ENCODE measurements at places on chromosomes 1 and 21. TPM values are rescaled to one million over a fixed set of nuclear protein-coding genes. Genes with fewer than 3 reads are reported as not detected.

Gene PRAMEF14
- total RNA-seq, result not detected

Gene MMEL1
- total RNA-seq, result 0.84 TPM

Gene PTPN7
- not detected for total RNA-seq

Gene COL16A1
- 0.80 TPM for total RNA-seq

Gene HMGN1
- total RNA-seq, result 589 TPM

Gene AK2
- 135 TPM for total RNA-seq

Gene NTMT2
- total RNA-seq, result not detected

DNA sequence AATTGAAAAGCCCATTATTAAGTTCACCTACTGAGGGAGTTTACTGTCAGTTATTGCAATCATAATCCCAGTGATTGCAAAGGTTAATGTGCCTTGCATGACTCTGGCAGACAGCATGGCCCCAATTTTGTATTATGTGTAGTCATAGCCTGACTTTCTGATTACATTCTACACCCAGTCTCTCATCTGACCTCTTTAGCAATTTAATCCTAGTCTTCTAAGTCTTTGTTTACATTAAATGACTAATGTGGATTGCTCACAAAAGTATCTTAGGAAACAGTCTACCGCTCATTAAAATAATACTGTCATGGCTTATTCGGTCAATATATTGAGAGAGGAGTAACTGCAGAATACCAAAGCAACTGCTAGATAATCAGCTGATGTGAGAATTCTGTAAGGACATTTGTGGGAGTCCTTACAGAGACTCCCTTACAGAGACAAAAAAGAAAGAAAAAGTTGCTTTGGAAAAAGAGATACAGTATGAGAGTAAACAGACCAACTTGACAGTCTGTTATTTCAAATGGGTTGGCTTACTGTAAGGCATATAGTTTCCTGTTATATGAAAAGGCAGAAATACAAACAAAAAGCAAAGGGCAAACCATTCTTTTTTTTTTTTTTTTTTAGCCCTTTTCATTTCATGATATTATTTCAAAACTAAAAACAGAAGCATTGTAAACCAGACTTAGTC, 42.8 kb downstream of the SMG7 start:
- DNase-seq, result no peak

GRCh38 chr1:38474738-38475623, 384.6 kb downstream of the RRAGC start:
- no peak for DNase-seq

GRCh38 chr1:160578175-160578524, 1.1 kb downstream of the CD84 start:
- DNase-seq, result no peak

- no peak for DNase-seq
Observed at GRCh38 chr1:192574073-192574472, 1.5 kb upstream of the RGS1 start.

DNA sequence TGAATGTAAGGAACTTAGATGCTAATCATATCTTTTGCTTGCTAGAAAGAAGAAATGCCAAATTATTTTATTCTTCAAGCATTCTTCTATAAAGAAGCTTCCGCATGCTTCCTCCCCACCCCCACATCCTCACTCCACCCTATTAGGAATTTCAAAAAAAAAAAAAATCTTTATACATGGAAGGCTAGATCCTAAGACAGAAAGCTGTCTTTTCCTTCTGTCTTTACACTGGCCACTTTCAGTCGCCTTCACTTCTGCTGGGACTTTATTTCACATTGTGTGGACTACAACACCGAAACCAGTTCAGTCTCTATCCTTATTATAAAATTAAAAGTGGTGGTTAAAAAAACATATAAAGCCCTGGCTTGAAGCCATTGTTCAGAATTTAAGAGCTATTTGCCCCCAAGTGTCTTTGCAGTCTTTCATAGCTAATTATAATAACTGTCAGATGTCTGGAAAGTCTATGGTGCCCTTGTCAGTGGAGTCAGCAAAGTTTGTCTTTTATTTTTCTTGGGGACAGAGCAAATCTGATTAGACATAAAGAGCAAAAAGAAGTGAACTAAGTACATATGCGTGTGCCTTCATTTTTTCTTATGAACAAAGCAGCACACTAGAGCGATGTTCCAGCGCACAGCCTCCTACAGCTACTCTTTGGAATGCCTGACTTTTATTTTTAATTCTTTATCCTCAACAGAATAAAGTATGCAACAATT, 297.7 kb downstream of the PTPRC start:
- no peak for DNase-seq

GRCh38 chr1:53946252-53947171, at the start of gene LRRC42:
TSS of gene LRRC42 (plus strand) at chr1:53946350. CDS start at chr1:53952000, 5,650 bp downstream.
- DNase-seq, result no peak

DNA sequence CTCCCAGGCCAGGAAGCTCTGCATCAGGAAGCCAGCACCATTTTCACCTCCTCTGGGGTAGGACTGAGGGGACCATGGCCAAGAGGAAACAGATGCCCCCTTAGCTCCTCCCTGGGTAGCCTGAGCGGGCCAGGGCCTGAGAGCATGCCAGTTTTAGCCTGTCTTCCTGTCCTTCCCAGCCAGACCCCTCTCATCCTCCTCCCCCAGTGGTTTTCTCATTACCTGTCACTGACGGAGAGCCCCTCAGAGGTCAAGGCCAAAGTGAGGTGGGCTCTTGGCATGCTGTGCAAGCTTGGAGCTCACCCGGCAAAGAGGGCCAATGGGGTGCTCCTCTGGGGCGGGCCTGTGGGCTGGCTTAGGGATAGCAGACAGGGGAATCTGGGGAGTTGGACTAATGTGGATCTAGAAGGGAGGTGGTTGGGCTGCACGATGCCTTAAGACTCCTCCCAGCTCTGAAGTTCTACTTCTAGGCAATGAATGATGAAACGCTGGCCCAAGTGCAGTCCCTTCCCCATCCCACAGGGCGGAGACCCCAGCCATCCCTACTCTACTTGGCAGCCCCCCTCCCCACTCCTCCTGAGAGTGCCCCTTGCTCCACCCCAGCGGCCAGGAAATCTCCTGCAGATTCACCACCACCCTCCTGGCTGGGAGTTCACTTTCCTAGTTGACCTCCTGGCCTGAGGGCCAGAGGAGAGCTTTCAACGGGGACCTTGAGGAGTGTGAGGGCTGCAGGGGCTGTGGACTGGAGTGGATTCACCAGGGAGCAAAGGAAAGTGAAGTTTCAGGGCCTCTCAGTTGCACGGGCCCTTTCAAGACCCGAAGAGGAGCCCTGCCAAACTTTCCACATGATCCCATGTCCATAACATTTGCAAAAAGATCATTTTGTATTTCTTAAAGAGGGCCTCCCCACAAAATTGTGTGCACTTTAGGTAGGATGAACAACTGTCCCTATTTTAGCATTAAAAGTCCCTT, 9.4 kb upstream of the LMNA start:
- no peak for DNase-seq

DNA sequence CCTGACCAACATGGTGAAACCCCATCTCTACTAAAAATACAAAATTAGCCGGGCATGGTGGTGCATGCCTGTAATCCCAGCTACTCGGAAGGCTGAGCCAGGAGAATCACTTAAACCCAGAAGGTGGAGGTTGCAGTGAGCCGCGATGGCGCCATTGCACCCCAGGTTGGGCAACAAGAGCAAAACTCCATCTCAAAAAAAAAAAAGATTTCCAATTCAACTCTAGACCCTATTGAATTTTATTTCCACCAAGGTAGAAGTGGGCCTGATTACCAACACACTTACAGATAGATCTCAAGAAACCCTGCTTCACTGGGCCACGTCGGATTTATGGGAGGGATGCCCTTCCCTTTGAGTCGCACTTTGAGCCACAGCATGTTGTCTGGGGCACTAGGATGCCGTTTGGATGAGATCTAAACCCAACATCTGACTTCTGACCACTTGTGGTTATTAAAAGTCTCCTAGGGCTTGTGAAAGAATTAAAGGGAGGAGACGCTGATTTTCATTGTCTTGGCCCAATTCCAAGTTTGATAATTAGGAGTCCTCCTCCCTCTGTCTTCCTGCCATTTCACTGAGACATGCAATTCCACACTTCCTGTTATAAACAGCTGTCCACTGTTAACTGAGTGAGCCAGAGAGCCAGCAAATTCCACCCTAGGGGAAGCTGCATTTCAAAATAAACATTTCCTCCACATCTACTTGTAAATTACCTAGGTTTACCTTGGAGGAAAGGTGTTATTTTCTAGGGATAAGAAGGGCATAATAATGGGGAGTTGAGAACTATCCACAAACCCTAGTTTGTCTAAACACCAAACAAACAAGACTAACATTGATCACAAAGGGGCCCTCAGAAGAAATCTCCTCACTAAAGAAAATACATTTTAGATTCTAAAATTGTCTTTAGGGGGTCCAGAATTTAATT, 5.2 kb upstream of the RERE start:
- no peak for DNase-seq

DNA sequence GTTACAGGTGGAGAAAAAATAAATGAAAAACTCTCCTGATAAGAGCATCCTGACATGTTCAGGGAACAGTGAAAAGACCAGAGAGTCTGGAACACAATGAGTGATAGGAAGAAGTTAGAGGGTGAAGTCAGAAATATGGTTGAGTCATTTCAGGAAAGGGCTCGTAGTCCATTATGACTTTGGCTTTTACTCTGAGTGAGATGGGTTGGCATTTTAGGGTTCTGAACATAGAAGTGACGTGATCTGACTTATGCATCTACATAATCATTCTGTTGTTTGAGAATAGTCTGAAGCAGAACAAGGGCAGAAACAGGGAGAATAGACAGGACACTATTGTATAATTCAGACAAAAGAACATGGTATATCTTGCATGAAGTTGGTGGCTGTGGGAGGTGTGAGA, 5.8 kb downstream of the HMCN1 start:
- no peak for DNase-seq

GRCh38 chr1:169779150-169779549, 15.6 kb downstream of the METTL18 start:
- no peak for DNase-seq

DNA sequence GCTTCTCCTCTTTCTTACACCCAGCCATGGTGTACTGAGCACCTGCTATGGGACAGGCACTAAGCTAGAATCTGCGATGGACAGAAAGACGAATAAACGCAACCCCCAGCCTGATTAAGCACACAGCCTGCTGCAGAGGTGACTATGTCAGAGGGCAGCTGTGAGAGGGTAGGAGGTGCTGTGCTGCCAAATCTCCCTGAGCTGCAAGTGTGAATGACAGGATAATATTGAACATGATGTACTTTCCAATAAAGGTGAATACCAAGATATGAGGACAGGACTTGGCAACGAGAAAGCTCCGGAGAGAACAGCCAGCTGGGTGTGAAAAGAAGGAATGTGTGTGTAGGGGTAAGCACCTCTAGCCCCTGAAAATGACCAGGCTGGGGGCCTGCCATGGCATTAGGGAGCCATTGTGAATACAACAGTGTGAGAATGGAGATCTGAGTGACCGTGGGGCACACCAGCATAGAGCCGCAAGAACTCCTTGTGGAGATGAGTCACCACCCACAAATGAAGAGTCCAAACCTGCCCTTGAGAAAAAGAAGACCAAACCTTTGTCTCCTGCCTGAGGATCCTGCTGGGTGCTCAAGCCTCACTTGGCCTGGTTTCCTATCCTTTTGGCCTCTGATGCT, 83.0 kb upstream of the ATF3 start:
- DNase-seq, result no peak

DNA sequence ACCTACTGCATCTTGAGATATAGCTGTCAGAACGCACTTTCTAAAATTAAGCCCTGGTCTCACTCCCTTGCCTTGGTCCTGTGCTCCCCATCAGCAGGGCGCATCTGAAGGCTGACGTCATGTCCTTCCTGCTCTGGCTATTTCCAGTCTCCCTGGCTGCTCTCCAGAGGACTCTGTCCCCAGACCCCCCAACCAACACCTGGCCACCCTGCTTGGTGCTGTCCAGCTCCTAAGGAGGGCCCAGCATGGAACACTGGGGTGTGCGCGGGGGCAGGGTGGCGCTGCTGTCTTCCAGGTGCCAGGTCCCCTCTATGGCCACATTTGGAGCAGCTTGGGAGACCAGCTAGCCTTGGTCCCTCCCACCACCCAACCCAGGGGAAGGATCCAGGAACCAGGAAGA, 8.3 kb downstream of the TNNT2 start:
- DNase-seq, result no peak

- no peak for DNase-seq
Observed at GRCh38 chr1:55347041-55347440, 131.9 kb upstream of the USP24 start.

DNA sequence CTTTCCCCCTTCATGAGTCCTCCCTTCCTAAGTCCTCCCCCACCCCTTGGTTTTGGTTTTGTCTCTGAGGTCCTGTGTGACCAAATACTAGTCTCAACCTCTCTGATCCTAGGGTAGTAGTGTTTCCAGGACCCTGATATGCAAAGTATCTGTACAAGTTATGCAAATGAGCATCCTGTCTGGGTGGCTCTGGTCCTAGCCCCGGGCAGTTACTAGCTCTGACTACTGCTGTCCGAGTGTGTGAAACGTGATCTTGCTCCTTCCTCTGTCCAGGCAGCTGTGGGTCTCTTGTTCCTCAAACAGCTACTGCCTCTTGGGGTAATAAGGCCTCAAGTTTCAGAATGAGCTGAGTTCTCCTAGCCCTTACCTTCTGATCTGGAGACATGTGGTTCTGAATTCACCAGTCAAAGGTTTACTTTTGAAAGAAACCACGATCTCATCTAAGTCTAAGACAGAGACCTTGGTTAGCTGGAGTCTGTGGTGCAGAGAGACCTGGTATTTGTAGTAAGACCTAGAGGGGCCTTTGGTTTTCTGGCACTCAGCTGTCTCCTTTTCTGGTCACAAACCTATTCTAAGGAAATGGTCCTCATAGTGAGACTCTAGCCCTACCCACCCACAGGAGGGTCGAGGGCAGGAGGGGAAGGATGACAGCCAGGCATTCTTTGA, 31.0 kb upstream of the IL19 start:
- no peak for DNase-seq

DNA sequence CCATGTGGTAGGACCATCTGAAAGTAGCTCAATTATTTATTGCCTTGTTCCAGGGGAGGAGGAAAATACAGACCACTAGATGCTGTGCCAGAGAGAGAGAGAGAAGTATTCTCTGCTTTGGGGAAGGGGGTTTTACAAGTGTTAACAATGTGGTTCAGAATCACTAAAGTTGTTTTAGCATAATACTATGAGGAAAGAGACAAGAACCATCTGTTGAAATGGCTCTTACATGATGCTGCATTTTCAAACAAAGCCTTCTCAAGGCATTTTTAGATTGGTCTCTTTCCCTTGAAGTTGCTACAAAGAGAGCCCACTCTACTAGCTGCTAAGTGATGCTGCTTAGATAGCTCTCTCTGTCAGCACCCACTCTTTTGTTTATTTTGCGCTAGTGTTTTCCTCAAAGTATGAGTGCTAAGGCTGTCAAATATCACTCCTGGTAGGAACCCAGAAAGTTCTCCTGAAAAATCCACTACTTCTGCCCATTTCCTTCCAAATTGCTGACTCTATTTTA, 255.1 kb downstream of the NFIA start:
- DNase-seq, result no peak
